ENCODE measurements at places on chromosomes 5 and 9.
A peak's percentile ranks its signal among the peaks of the same experiment; 100 is the strongest.

DNA sequence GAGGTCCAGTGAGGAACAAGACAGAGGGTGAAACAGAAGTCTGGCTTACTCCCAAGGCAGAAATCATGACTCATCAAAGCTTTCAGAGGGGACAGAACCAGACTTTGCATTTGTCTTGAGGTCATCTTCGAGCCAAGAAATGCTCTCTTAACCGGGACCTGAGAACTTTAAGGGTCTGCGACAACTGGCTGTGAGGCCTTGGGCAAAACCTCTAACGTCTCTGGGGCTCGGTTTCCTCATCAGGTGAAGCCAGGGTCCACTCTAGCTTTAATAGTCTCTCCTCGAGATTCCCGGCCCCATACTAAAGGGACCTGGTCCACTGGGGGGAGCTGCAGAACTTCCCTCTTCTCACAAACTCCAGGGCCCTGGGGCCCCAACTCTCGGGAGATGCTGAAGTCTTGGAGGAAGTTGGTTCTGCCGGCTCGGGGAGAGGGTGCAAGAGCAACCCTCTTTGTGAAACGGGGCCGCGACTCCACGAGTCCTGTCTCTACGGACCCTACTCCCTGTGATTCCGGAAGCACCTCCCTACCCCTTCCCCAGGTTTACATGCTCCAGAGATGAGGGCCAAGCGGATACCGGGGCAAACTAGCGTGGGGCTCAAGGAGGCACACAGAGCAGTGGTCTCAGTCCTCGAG, 2.6 kb downstream of the GLIS3 start:
- peak; percentile 81 for DNase-seq
- H3K27me3 ChIP-seq = no peaks in the 10 kb centered on the region
- peaks cover 6% of the 10 kb centered on the region for H3K4me1 ChIP-seq
- H3K4me3 ChIP-seq = peak overlapping the region; percentile 88
- no peaks in the 10 kb centered on the region for H3K36me3 ChIP-seq

DNA sequence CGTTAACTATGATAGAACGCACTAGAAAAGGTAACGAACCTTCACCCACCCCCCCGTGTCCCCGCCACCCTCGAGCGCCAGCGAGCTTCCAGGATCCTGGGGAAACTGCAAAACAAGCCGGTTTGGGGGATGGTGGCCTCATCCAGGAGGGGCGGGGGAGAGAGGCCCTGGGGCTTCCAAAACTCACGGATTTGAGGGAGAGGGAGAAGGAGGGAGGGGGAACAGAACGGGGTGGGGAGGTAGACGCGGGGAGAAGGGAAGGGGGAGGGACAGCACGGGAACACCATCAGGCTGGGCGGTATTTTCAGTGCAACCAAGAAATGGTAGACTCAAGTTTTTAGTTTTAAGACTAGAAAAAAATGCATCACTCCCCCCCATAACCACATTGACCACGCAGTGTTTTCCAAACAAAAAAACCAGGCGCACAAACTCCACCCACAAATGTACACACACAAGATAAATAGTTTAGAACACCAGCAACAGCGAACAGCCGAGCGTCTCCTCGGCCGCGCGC, 1.4 kb downstream of the NRARP start:
- no peak overlapping the region for H3K27ac ChIP-seq
- no peaks in the 10 kb centered on the region for H3K36me3 ChIP-seq
- H3K4me1 ChIP-seq = peaks cover 21% of the 10 kb centered on the region
- DNase-seq = no peak
- H3K4me3 ChIP-seq = peak overlapping the region; percentile 66

- H3K27ac ChIP-seq = no peak overlapping the region
- H3K4me1 ChIP-seq = no peaks in the 10 kb centered on the region
- no peak overlapping the region for H3K4me3 ChIP-seq
- H3K27me3 ChIP-seq = no peaks in the 10 kb centered on the region
These were observed 122.1 kb upstream of the FBXL17 start for GRCh38 chr5:108503986-108504385.

- H3K4me3 ChIP-seq = no peak overlapping the region
- no peaks in the 10 kb centered on the region for H3K4me1 ChIP-seq
These were observed 237.9 kb upstream of the CD180 start for GRCh38 chr5:67434466-67434865.

DNA sequence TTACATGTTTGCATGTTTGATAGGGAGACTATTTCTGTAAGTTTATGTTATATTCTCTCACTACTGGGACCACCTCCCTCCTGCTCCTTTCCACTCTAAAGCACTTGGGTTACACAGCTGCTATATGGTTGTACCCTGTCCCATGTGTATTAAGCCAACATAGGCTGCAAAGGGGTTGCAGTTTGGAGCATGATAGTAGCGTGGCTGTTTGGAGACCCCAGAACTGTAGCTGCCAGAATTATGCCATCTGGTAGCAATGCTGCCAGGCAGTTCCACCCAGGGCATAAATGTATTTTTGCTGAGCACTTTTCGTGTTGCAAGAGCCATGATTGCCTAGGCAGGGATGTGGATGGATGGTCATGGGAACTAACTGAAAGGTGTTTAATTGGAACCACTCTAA, 81.8 kb downstream of the CNTLN start:
- H3K27ac ChIP-seq = no peak overlapping the region
- no peaks in the 10 kb centered on the region for H3K36me3 ChIP-seq
- no peak for DNase-seq

Measured in psoas muscle (tissue), 8 donors.